ENCODE measurements at places on chromosomes 7 and 10.

- DNase-seq, result no peak
Measured at GRCh38 chr10:102935505-102935904, 17.4 kb downstream of the CNNM2 start.

DNA sequence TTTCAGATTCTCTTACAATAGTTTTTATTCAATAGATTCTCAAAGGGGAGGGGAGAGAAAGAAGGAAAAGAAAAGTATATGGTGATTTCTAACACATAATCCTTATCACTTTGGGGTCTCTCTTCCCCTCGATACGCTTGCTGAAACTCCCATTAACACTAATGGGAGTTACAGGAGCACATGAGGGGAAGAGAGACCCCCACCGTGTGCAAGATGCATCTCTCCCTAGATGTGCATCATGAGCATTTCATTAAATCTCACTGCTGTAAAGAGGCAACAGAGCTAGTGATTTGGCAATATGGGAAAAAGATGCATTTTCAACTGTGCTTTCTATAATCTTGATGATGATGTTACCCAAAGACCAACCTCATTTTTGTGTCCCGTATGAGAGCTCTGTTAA is 177.4 kb downstream of the SKAP2 start:
- DNase-seq, result no peak

DNA sequence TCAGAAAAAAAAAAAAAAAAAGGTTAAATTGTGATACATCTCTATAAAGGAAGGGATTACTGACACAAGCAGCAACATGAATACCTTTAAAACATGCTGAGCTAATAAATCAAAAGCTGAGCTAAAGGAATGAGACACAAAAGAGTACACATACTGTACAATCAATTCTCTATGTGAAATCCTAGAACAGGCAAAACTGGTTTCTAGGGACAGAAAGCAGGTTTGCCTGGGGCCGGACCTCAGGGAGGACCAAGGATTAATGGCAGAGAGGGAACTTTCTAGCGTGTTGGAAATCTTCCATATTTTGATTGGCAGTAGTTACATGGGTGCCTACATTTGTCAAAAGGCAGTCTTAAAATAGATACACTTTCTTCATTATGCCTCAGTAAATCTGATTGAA is 52.5 kb downstream of the KLRG2 start:
- no peak for DNase-seq

DNA sequence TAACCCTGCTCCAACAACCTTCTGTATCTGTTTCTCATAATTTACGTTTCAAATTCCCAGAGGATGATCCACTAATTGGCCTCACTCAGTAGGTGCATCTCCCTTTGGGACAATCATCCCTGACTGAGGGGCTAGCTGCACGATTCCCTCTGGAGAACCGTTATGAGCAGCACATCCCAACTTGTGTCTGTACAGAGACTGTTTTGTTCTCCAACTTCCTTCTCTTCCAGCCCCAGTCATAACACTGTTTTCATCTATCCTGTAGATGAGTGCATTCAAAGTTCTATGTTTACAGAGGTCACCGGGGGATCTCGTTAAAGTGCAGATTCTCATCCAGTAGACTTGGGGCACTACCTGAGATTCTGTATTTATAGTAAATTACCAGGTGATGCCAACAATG is 187.2 kb downstream of the REEP3 start:
- no peak for DNase-seq

DNA sequence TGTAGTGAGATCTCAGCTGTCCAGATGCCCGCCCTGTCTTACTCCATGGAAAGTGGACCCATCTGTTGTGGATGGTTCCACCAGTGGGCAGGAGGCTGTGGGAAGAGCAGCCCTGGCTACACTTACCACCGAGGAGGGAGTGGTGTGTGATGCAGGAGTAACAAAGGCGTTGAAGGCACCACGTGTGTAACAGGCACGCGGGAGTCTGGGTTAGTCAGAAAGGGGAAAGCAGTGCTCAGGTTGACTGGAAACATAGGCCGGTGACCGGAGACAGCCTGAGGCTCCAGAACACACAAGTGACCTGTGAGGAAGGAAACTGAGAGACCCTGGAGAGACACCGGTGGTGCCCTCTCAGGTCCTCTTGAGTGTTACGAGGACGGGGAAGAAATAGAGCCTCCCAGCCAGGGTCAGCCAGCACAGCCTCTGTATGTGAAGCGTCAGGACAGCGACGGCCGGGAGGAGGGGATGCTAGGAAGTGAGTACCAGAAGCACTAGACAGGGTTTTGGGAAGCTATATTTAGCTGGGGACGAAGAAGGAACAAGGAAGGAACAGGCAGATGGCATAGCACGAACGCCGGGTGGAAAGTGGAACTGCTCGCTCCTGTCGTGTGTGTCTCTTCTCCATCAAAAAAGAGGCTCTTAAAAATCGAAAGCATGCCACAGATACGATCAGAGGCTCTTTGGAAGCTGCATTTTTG is 51.7 kb downstream of the DAGLB start:
- no peak for DNase-seq

DNA sequence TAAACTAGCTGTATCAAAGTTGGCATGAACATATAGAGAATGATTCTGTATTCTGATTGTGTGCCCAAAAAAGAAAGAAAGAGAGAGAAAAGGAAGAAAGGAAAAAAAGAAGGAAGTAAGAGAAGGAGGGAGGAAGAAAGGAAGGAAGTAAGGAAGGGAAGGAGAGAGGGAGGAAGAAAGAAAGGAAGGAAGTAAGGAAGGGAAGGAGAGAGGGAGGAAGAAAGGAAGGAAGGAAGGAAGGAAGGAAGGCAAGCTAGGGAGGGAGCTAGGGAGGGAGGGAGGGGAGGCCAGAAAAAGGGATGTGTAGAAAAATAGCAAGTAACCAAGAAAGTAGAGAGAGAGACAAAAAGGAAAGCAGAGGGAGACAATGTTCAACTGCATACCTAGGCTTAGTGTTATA is 60.7 kb upstream of the TARP start:
- no peak for DNase-seq

- no peak for DNase-seq
Measured at GRCh38 chr7:128792471-128793180, 858 bp downstream of the CCDC136 start.
